ENCODE measurements at places on chromosomes 1 and 21. TPM values are rescaled to one million over a fixed set of nuclear protein-coding genes. Genes with fewer than 3 reads are reported as not detected.

GRCh38 chr1:40273547-40274166, 15.6 kb downstream of the ZMPSTE24 start:
- no peak for DNase-seq

- DNase-seq: no peak
These were observed 8.8 kb upstream of the KLHL12 start for GRCh38 chr1:202935844-202936243.

GRCh38 chr1:11479375-11479979, 522 bp downstream of the DISP3 start:
- no peak for DNase-seq

- DNase-seq: peak; percentile 96
These were observed at the start of gene BTBD19 for GRCh38 chr1:44808063-44808937. BTBD19 (plus strand) TSS chr1:44808523; CDS start chr1:44808821, 298 bp downstream.

The RGS4 gene
- total RNA-seq: 14.1 TPM

GRCh38 chr1:180563026-180563827, 4.5 kb downstream of the OVAAL start:
- DNase-seq: no peak

The HMCN1 gene
- 81.6 TPM for total RNA-seq

The OR2M7 gene
- not detected for total RNA-seq

GRCh38 chr1:39625462-39626273, 13.8 kb downstream of the HEYL start:
- no peak for DNase-seq

The AUNIP gene
- 1.2 TPM for total RNA-seq

The COL16A1 gene
- 272 TPM for total RNA-seq

DNA sequence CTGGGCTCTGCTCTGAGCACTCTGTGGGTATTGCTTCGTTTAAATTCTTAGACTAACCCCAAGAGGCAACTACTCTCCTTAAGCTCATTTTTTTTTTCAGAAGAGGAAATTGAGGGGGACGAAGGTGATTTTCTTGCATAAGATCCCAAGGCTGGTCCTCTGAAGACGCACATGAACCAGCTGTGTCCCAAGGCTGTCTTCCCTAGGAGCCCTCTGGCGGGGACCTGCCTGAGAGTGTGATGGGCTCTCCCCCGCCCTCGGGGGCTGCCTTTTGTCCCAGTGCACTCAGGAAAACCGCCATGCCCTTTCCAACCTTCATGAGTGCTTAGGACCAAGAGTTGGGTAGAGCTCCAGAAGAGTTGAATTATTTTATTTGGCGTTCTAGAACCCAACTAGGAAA, 21.7 kb downstream of the UMODL1 start:
- no peak for DNase-seq

The DVL1 gene
- total RNA-seq: 59.9 TPM

The C1orf141 gene
- not detected for total RNA-seq

GRCh38 chr21:45319461-45320211, 31.9 kb upstream of the POFUT2 start:
- peak; percentile 89 for DNase-seq

The SLC45A3 gene
- total RNA-seq: 2.9 TPM

GRCh38 chr1:42924082-42924850, 34.4 kb downstream of the SLC2A1 start:
- DNase-seq: no peak

- DNase-seq: no peak
These were observed 3.3 kb upstream of the ZBTB18 start for GRCh38 chr1:244047621-244048255.

The ANKRD34A gene
- total RNA-seq: 2.0 TPM

DNA sequence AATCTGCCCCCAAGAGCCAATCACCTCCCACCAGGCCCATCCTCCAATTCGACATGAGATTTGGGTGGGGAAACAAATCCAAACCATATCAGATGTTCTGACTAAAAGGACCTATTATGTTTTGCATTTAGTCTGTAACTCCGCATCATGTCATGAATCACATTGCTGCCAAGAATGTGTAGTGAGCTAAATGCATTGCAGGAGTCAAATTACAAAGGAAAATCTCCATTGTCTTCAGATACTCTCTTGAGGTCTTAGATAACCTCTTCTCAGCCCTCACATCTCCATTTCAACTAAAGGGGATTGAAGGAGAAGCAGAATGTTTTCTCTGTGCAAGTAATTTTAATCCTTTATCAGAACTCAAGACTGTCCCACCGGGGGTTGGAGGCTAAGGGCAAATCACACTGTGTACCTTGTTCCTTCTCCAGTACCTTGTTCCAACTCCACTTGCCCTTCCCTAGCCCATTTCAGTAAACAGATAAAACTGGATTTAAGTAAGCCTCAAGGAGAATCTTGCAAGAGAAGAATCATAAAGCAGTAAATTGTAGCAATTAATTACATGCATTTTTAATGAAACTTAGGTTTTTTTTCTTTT, 34.1 kb downstream of the EXTL2 start:
- no peak for DNase-seq

DNA sequence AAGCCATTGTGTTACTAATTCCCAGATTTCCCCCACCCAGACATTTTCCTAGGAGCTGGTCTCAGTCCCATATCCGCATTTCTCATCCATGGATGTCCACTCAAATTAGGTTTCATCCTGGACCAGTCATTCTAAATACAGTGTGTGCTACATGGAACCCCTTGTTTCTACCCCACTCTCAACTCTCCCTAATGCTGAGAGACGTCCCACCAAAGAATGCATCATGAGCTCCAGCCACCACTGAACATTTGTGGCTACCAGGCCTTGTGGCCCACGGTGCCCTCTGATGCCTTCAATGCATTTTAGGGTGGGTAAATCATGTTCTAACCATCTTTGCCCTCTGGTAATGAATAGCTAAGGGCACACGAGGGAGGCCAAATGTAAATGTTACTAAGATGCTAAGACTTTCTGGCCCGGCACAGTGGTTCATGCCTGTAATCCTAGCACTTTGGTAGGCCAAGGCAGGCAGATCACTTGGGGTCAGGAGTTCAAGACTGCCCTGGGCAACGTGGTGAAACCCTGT, 13.3 kb upstream of the RAB42 start:
- no peak for DNase-seq

DNA sequence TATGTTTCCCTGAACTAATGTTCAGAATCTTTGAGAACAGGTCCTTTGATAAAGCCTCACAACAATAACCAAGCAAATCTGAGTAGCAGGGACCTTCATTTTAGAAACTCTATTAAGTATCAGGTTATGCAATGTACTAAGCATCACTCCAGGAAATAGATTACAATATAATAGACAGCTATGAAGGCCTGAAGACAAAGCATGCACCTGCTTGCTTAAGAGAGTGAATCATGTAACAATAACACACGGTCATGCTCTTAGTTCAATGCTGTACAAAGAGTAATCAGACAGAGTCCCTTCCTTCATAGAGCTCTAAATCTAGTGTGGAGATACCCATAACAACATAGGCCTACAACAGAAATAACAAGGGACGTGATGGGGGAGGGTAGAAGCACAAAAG, 8.1 kb upstream of the CMPK1 start:
- DNase-seq: no peak

DNA sequence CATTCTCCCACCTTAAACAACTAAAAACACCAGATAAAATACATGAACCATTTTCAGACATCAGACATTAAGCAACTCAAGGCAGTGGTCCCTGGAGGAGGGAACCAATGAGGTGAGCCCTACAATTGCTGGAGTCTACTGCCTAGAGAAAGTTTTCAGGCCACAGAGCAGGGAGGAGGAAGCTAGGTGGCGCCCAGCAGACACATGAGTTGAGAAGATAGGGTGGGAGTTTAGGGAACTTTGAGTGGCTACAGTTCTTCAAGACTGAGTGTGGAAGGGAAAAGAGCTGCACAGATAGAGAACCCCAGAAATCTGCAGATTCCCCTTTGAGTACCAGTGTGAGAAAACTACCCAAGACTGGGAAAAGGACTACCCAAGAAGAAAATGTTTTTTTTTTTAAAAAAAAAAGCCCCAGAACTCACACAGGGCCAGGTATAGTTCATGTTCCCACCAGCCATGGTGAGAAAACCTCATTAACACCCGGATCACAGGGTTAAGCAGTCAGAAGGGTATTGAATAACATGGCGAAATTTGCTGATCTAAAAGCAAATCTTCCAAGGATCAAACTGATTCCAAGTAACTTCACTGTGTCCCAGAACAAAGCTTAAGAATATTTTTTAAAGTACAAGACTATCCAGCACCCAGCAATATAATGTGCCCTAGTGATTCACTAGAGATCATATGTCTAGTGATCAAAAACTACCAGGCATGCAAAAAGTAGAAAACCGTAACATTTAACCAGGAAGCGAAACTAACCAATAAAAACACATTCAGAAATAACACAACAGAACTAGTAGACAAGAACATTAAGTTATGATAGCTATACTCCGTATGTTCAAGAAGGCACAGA, 12.0 kb downstream of the ALDH9A1 start:
- no peak for DNase-seq

- DNase-seq: no peak
These were observed 387.2 kb upstream of the VAMP3 start for GRCh38 chr1:7383671-7384520.

The COL18A1 gene
- total RNA-seq: 628 TPM

- DNase-seq: no peak
These were observed 58.1 kb downstream of the LRRN2 start for GRCh38 chr1:204627436-204627835.

The RAB42 gene
- total RNA-seq: 1.3 TPM

The BOLA1 gene
- total RNA-seq: 11.5 TPM

The C1orf105 gene
- total RNA-seq: not detected

DNA sequence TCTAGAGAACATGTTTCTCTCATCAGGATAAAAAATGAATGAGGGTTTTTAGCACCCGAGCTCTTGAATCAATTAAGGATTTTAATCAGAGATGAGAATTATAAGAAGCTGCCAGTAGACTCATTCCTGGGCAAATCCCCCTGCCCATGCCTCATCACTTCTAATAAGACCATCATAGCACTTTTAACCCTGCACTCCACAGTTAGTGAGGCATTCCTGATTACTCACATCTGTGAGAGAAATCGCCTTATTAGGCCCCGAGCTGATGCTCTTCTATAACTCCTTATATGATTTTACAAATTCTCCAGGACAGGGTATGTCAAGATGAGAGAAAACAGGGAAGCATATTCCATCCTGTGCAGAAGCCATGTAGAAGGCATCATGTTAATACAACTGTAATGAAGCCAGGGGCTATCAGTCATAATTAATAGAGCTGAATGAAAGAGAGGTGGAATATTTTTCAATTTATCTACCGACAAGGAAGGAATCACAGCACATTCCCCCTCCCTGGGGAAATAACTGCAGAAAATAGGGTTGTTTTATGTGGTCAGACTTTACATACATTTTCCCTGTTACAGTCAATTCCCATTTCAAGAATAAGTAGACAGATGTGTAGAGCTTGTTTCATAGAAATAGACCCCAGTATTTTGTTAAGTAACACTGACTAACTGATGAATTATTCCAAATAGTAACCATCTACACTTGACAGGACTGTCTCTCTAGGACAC, 272.7 kb downstream of the HHIPL2 start:
- no peak for DNase-seq

The GNAT2 gene
- total RNA-seq: not detected

Data from chondrocyte (in vitro differentiated cells).